H54 (cell line): ENCODE measurements at places on chromosomes 5 and 9.
A peak's percentile ranks its signal among the peaks of the same experiment; 100 is the strongest.

DNA sequence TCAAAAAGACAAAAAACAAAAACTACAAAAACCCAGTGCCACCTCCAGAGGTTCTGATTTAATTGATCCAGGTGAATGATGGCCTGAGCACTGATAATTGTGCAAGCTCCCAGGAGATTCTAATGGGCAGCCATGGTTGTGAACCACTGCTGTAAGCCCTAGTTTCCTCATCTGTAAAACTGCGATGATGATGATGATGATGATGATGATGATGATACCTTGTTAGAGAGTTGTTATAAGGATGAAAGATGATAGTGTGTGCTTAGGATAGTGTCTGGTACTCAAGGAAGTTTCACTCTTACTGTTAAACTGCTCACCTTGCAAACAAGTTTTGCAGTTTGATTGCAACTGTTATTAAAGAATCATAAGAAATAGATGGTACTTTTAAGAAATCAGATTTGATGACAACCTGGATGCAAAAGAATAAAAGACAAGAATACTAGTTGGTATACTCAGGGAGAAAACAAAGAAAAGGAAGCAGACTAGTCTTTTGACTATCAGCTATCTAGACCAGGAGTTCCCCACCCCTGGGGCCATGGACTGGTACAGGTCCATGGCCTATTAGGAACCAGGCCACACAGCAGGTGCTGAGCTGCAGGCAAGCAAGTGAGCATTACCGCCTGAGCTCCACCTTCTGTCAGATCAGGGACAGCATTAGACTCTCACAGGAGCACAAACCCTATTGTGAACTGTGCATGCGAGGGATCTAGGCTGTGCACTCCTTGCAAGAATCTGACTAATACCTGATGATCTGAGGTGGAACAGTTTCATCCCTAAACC lies 98.0 kb downstream of the OR2K2 start:
- no peak for DNase-seq

GRCh38 chr9:78049484-78049883 lies 17.9 kb upstream of the GNAQ start:
- DNase-seq: no peak

GRCh38 chr5:171806976-171807747 lies 21.5 kb downstream of the SMIM23 start:
- no peak for DNase-seq

DNA sequence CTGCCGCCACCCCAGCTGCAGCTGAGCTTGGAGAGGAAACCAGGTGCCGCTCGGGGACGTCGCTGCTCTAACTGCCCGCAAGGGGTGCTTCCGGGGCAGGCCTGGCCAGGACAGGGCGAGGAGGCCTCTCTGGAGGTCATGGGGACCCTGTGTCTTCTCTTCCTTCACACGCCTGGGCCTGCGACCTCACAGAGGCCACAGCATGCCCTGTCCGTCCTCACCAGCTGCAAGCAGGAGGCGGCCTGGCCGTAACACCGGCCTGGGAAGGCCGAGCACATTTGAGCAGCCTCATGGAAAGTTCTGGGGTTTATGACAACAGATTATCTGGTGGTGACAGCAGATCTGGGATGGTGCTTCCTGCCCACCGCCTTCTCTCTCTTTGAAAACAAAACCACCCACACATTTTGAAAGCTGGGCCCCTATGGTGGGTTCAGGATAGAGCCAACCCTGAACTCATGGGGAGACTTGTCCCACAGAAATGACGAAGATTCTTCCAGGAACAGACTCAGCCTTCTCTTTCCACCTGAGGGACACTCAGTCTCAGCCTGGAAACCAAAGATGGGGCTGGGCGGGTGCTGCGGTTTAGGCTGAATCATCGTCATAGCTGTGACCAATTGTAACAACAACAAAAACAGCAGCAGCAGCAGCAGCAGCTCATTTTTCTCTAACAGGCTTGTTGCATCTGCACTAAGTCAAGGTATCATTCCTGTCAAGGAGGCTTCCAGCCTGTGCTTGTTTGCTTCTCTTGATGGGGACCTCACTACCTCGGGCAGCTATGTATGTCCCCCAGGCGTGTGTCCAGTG lies 99.6 kb upstream of the RAPGEF1 start:
- DNase-seq: peak; percentile 95

DNA sequence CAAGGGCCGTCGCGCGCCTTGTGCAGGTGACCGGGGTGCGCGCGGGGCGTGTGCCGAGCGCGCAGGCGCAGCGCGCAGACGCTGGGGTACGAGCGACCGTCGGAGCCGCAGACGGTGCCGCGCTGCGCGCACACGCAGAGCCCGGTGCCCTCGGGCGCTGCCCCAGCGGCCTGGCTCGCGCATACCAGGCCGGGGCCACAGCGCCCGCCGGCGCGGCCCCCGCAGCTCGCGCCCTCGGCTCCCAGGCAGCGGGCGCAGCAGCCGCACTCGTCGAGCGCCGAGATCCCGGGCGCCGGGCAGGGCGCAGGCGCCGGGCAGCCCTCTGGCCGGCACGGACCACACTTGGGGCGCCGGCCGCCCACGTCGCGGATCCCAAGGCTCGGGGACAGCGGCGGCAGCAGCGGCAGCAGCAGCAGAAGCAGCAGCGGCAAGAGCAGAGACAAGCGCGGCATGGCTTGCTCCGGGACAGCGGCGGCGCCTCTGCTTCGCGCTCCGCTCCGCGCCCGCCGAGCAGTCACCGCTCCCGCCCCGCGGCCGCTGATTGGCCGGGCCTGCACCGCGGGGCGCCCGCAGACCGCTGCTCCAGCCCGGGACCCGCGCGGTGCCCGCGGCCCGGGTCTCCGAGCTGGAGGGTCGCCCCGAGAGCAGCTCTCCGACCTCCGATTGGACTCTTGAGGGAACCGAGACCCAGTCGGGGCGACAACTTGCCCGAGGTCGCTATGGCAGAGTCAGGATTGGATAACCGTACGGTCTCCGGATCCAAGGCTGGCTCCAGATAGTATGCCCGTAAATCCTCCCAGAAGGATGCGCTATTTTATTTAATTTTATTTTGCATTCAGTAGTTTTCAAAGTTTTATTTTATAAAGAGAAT lies at the start of gene IGFBPL1:
TSS of gene IGFBPL1 (minus strand) at position 482 of the 871 bp plus-strand sequence. CDS start at position 452, 30 bp downstream.
- DNase-seq: no peak

DNA sequence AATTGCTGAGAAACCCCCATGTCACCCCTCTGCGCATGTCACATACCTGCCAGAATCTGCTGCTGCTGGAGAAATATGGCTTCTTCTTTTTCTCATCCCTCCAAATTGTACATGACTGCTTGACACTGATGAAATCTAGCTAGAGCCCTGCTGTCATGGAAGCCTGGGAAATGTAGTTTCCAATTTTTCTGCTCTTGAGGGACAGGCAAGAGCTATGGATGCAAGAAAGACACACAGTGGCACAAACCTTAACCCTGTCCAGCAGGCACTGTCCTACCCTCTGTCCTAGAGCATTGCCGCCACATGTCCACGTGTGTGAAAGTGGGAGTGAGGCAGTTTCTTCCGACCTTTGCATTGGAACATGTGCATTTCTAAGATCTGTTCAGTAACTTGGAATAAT lies 255.5 kb upstream of the SEMA6A start:
- DNase-seq: no peak

GRCh38 chr5:131534974-131535373 lies 100.1 kb downstream of the RAPGEF6 start:
- no peak for DNase-seq

DNA sequence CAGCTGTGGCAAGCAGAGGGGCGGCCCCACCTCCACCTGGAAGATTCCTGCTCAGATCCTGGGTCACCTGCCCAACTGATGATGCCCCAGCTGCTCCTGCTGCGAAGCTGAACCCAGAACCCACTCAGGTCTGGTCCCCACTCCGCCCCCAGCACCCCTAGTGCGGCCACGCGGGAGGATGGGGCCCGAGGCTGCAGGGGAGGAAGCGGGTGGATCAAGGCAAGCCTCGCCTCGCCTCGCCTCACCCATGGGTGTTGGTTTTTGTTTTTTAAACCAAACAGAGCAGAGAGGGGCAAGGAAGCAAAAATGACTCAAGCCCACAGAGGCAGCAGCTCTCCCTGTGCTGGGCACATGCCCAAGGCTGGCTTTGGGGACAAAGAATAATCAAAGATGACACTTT lies 23.2 kb downstream of the ABO start:
- DNase-seq: no peak

DNA sequence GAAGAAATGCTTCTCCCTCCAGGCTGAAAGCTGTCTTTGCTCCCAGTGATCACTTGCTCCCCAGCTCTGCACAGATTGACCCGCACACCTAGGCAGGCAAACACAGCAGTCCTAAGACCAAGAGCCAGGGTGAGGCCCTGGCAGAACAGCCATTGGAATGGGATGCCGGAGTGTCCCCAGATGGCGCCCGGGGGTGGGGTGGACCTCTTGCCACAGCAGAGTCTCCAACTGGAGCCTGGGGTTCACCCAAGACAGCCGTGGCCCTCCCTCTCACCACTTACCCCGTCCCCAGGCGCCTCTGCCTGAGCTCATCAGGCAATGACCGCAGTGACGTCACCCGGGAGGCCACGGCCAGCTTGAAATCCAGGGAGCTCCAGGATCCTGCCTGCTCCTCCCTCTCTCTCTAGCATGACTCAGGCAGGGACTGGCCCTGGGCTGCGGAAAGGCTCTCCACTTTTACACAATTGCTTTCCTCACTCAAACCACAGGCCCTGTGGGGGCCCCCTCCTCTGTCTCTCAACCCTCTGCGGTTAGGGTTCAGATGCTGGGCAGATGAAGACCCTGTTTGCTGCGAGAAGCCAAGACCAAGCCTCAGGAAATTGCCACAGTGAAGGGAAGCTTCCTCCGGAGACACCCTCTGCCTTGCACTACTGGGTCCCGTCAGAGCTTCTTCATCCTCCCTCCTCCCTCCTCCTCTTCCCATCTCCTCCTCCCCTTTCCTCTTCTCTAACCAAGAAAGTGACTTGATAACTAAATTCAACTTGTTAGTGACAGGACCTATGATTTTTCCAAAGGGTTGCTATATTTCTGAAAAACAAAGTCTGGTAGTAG lies 24.3 kb upstream of the PTGES start:
- peak; percentile 86 for DNase-seq

GRCh38 chr9:12699529-12699928 lies 6.3 kb downstream of the TYRP1 start:
- DNase-seq: no peak

GRCh38 chr5:56339732-56340131 lies 106.6 kb upstream of the ANKRD55 start:
- DNase-seq: no peak

- no peak for DNase-seq
Measured at GRCh38 chr9:20642045-20642444, 19.7 kb upstream of the MLLT3 start.

- no peak for DNase-seq
Measured at GRCh38 chr9:13728917-13729811, 449.7 kb upstream of the MPDZ start.

GRCh38 chr5:137622850-137623249 lies 113.0 kb downstream of the KLHL3 start:
- DNase-seq: no peak

- peak; percentile 15 for DNase-seq
Measured at GRCh38 chr5:71475788-71476384, 20.4 kb downstream of the BDP1 start.

- DNase-seq: no peak
Measured at GRCh38 chr9:118028225-118028624, 324.0 kb downstream of the TLR4 start.

DNA sequence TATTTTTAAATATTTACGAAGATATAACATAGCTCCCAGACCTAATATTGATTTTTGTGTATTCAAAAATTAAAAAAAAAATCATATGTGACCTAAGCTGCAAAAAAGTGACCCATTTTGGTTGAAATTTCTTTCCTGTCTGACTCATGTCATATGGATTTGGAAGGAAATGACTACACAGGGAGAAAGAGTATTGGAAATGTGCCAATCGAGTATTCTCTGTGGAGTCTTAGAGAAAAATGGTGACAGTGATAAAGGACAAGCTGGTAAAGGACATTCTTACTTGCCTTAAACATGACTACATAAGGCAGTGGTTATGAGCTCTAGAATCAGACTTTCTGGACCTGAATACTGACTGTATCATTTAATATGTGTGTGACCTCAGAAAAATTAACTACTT lies 262.9 kb upstream of the PTPRD start:
- DNase-seq: peak; percentile 5

- DNase-seq: no peak
Measured at GRCh38 chr5:74188351-74189105, 452.0 kb downstream of the ENC1 start.

DNA sequence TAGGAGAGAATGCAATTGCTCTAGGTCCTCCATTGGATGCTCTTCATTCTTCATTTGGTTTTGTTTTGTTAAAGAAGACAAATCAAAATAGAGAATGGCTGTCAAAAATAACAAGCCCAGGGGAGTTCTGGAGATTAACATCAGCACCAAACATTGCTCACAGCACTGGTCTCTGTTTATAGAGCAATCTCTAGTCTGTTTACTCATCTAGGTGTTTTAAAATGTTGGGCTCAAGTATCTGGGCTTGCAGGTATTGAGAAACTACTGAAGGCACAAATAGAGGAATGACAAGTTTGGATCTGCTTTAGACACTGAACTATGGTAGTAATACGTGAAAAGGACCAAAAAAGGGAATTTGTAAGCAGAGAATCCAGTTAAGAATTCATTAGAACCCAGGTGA lies 77.0 kb upstream of the TMC1 start:
- DNase-seq: no peak

DNA sequence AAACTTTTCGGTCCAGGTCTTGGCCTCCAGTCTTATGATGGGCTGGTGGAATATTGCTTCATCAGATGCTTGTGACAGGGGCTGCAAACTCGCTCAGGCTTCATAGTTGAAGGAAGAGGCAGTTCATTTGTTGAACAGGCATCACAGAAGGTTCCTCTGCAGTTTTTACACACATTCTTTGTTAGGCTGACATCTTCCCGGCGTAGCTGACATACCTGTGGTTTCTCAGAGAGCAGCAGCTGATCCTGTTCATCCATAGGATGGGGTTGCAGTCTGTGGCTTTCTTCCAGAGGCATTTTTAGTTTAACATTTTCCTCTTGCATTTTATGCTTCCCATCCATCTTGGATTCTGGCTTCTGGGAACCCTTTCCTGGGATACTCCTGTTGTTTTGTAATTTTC lies 1255.2 kb downstream of the EFNA5 start:
- DNase-seq: no peak

GRCh38 chr5:129410488-129410887 lies 49.6 kb upstream of the ADAMTS19 start:
- no peak for DNase-seq

GRCh38 chr5:84436866-84437265 lies 52.2 kb upstream of the EDIL3 start:
- no peak for DNase-seq

DNA sequence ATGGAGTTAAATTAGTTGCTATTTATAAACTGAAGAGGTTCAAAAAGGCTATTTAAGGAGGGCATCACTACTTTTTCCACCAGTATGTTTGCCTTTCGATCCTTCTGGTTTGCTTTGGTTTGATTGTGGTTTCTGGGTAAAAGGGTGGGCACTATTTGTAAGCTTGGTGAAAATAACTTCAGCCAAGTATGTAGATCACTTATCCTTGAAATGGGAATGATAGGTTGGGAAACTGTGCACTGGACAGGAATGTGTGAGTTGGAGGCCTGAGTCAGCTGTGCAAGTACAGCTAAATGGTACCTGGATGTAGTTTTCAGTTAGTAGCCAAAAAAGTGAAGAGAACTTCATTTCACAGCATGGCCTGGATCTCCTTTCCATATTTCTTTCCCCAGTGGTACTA lies 466.2 kb downstream of the ENC1 start:
- no peak for DNase-seq
